ENCODE measurements at places on chromosomes 11 and 22.

DNA sequence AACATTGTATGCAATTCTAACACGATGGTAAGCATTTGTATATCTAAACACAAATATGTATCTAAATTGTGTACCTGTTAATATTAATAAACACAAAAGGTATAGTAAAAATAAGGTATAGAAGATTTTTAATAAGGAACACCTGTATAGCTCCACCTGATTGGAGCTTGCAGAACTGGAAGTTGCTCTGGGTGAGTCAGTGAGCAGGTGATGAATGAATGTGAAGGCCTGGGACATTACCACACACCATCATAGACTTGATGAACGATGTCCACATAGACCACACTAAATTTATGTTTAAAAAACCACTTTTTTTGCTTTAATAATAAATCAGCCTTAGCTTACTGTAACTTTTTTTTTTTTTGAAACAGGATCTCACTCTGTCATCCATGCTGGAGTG, 97.6 kb upstream of the CLMP start:
- no peak for DNase-seq

DNA sequence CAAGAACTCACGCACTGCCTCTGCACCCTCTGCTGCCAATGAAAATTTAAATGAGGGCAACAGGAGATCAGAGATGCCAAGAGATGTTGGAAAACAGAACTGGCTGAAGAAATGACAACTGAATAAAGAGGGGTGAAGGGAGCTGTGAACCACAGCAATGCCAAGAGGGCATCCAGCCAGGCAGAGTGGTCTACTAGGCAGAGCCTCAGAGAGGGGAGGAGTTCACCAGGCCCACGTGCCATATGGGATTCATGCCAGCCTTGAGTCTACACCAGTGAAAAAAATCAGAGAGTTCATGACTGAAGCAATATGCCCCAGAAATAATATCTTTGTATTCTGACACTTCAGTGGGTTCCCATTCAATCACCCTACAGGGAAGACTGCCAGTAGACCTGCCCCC, 4.4 kb downstream of the APOL2 start:
- no peak for DNase-seq

- no peak for DNase-seq
Measured at GRCh38 chr11:44583353-44583669, 17.8 kb downstream of the CD82 start.

- no peak for DNase-seq
Measured at GRCh38 chr11:11020747-11021149, 162.9 kb upstream of the ZBED5 start.

DNA sequence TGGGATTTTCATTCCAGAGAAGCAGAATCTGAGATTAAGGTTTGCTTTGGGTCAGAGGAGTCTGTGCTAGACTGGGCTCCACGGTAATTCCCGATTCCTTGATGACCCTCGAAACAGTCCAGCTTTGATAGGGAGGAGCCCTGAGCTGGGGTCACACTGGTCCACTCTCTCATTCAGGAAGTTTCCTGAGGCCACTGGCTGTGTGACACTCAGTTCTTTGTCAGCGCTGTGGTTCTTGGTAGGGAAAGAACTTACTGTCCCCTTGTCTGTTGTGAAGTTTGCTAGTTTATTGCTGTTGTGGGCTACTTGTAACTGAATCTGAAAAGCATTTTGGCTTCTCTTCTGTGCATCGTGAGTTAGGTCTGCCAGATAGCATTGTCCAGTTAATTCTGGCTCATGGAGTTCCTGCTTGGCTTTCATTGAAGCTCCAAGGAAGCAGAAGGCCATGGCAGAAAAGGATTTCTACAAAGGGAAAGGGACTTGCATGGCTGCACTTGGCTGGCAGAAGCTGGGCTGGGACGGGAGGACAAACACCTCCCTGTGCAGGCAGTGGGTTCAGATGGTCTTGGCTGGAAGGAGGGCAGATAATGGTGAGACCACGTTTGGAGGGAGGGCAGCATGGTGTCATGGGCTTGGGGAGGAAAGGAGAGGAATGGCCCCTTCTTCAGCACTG, 23.3 kb downstream of the BCR start:
- no peak for DNase-seq

DNA sequence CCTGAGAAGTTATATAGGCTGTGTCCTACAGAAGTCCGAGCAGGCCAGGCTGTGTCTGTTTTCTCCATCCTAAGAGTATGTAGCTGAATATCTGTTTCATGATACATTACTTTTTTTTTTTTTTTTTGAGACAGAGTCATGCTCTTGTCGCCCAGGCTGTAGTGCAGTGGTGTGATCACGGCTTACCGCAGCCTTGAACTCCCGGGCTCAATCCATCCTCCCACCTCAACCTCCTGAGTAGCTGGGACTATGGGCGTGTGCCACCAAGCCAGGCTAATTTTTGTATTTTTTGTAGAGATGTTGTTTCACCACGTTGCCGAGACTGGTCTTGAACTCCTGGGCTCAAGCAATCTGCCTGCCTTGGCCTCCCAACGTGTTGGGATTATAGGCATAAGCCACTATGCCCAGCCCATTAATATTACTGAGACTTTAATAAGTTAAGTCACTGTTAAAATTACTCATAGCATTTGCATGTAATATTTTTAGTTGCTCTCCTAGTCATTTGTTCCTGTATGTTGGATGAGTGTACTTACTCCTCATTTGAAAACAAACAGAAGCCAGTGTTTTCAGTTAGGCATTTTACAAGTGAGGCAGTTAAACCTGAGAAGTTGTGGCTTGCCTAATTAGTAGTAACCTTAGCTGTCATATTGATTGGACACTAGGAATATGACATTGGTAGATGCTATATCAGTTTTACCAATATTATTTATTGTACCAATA, 26.1 kb downstream of the DRG1 start:
- no peak for DNase-seq

- DNase-seq = no peak
Measured at GRCh38 chr11:82895437-82896091, 4.7 kb downstream of the PRCP start.

DNA sequence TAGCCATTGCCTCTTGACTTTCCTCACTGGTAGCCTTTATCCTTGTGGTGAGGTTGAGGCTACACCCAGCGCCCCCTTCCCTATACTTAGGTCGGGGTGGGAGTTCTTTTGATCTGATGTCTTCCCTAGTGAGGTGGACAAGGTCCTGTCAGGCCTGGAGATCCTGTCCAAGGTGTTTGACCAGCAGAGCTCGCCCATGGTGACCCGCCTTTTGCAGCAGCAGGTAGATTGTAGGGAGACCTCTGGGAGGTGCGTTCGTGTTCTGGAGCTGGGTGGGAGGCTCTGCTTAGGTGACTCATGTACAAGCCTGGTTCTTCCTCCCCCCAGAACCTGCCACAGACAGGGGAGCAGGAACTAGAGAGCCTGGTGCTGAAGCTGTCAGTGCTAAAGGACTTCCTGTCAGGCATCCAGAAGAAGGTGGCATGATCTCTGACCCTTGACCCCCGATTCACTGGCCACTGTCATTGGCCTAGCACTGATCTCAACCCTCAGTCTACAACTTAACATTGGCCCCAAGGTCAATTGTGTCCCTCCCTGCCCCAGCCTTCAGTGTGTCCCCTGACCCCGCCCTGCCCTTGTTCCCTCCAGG, 4.9 kb downstream of the INPPL1 start:
- DNase-seq = no peak

DNA sequence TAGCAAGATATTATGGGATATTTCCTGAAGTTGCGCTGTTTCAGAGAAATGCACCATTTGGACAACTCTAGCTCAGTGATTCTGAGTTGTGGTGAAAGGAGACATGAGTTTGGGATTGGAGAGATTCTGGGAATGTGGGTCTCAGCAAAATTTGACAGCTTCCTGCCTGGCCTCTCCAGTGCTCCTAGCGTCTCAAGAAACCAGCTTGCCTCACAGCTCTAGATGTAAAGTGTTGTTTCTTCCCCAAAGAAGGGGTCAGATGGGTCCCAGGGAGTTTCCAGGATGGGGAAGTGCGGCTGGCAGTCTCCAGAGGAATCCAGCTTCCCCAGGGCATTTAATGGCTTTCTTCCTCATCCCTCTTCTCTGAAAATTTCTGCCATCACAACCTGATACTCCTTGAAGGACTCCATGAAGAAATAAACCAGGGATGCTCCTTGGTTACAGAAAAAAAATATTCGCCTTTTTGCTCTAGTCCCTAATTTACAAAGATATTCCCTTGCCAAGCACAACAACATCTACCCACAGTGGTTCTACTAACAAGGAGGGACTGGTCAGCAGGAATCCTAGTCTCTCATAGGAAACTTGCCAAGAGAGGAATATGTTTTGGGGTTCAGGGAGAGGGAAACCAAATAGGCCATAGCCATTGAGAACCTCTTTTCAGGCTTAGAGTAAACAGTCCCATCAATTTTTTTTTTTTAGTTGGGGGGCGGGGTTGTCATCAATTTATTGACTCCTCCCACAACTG, 185.4 kb upstream of the E2F8 start:
- no peak for DNase-seq

- no peak for DNase-seq
Measured at GRCh38 chr11:87870086-87870485, 305.2 kb downstream of the RAB38 start.

- no peak for DNase-seq
Measured at GRCh38 chr11:2708151-2708581, 8.4 kb upstream of the KCNQ1OT1 start.

GRCh38 chr11:102727890-102728289, 3.1 kb upstream of the MMP8 start:
- DNase-seq = no peak

DNA sequence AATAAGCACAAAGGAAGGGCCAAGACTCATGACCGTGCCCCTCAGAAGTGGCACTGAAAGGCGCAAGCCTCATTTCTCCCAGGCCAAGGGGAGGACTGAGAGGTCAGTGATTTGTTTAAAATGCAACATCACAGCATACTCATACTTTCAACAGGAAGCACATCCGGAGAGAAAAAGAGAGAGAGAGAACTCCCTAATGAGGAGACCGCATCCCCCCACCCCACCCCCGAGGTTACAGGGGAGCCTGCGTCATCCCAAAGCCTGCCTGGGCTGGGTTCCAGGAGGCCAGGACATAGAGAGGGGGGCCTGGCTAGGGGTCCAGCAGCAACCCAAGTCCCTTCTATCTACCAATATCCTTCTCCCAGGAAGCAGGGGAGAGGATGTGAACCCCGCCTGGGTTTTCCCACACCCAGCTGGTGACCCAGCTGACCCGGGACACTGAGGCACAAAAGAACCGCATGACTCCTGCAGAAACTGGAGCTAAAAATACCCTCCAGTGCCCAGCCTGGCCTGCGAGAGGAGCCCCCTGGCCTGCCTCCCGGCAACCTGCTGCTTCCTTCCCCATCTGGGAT, 3.8 kb downstream of the CSNK1E start:
- no peak for DNase-seq

DNA sequence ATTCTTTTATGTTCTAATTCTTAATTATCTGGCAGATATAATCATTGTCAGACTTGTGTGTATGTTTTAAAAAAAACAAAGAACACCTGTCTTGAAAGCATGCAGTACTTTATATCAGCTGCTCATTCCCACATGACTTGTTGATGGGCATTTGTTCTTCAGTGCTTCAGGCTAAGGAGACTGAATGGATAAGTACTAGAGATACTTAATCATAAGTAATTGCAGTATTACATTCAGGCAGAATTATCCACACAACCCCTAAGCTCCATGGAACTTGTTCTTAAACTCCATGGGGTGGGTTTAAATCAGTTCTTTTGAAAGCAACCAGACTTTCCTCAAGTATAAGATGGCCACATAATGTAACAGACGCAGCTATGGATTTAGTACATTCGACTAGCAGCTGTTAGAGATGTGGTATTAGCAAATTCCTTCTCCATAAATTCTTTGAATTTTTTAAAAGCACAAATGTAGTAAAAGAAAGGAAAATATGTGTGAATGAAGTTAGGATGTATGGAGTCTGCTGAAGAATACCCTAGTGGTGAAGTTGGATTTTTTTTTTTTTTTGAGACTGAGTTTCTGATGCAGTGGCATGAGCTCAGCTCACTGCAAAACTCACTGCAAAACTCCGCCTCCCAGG, 3.0 kb downstream of the JAM3 start:
- DNase-seq = no peak

All from cortex of kidney (tissue), 1 donor.